Activated T-cell treated with anti-CD3 and anti-CD28 coated beads, Interleukin-2, amount 50 U/mL, for 72 hours (primary cell): ENCODE measurements at places on chromosomes 5 and 9. TPM values are rescaled to one million over a fixed set of nuclear protein-coding genes. Genes with fewer than 3 reads are reported as not detected.
A peak's percentile ranks its signal among the peaks of the same experiment; 100 is the strongest.

- no peak for DNase-seq
- peak overlapping the region; percentile 40 for H3K27ac ChIP-seq
- no peak overlapping the region for H3K4me3 ChIP-seq
- H3K27me3 ChIP-seq, result no peaks in the 10 kb centered on the region
Measured at GRCh38 chr5:158463938-158464337, 605.0 kb upstream of the CLINT1 start.

DNA sequence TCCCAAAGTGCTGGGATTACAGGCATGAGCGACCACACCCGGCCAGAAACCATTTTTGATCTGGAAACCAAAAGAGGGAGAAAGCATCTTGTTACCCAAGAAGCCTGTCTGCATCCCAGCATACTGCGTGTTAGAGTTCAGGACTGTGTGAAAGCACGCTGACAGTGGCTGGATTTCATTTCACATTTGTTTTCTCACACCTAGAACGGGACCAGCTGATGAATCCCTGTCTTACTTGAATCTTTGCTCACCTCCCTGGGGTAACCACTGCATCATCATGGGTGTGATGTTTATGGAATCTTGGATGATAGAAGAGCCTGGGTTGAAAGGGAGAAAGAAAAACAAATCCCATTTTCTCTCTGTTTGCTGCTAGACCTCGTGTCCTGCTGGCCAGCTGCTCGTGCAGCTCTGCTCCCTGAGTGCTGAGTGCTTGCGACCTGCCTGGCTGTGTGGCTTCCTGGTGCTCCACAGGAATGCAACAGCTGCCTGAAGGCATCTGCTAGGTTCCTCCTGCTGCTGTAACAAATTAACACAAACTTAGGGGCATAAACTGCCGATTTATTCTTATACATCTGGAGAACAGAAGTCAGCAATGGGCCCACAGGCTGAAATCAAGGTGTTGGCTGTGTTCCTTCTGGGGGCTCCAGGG lies 378.3 kb upstream of the DAP start:
- no peak overlapping the region for H3K27ac ChIP-seq
- H3K4me3 ChIP-seq, result no peak overlapping the region
- H3K4me1 ChIP-seq, result peaks cover 14% of the 10 kb centered on the region

GRCh38 chr5:68884883-68885282 lies 208.9 kb upstream of the SLC30A5 start:
- H3K27me3 ChIP-seq, result no peaks in the 10 kb centered on the region
- no peak for DNase-seq
- peaks cover 2% of the 10 kb centered on the region for H3K36me3 ChIP-seq
- H3K4me3 ChIP-seq, result no peak overlapping the region
- H3K27ac ChIP-seq, result no peak overlapping the region
- peaks cover 27% of the 10 kb centered on the region for H3K4me1 ChIP-seq

DNA sequence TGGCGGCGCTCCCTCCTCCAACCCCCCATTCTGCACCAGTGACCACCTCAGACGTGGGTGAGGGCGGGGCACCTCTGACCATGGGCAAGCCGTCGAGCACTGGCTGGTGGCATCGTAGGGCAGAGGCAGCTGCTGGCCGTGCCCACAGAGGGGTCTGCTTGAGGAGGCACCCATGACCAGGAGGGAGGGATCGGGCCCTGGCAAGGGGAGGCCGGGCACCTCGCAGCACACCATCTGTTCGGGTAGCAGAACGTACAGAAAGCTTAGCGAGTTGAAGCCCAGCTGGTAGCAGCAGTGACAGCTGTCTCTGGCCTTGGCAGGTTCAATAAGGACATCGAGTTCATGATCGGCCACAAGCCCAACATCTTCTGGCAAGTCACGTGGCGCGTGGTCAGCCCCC lies 4.3 kb upstream of the SLC6A18 start:
- H3K36me3 ChIP-seq, result no peaks in the 10 kb centered on the region
- H3K27ac ChIP-seq, result no peak overlapping the region
- H3K27me3 ChIP-seq, result no peaks in the 10 kb centered on the region
- no peak overlapping the region for H3K4me3 ChIP-seq
- no peak for DNase-seq
- H3K4me1 ChIP-seq, result no peaks in the 10 kb centered on the region

Gene ARHGEF39
- 15.1 TPM for total RNA-seq

Gene TIFAB
- not detected for total RNA-seq

Gene ADGRV1
- 0.12 TPM for total RNA-seq

Gene RXRA
- total RNA-seq, result 12.4 TPM

Gene NR4A3
- 53.0 TPM for total RNA-seq
